ENCODE measurements at places on chromosomes 12 and 14.
A peak's percentile ranks its signal among the peaks of the same experiment; 100 is the strongest.

DNA sequence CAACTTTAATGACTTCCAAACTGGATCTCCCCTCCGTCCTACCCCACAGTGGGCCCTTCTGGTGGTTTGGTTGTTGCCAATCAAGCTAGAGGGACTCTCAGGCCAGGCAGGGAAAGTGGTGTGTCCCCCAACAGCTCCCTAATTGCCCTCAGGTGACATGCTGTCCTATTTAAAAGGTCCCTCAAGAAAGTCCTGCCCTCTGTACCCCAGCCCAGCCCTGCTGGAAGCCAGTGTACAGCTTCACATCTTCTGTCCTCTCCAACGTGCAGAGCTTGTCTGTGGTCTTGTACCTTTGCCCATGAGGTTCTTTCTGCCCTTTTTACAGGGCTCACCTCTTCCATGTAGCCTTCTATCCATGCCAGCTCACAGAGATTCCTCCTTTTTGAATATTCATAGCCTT is 4.2 kb downstream of the RIN3 start:
- DNase-seq: no peak

- DNase-seq: no peak
Measured at GRCh38 chr14:74569806-74570591, 42.0 kb downstream of the LTBP2 start.

DNA sequence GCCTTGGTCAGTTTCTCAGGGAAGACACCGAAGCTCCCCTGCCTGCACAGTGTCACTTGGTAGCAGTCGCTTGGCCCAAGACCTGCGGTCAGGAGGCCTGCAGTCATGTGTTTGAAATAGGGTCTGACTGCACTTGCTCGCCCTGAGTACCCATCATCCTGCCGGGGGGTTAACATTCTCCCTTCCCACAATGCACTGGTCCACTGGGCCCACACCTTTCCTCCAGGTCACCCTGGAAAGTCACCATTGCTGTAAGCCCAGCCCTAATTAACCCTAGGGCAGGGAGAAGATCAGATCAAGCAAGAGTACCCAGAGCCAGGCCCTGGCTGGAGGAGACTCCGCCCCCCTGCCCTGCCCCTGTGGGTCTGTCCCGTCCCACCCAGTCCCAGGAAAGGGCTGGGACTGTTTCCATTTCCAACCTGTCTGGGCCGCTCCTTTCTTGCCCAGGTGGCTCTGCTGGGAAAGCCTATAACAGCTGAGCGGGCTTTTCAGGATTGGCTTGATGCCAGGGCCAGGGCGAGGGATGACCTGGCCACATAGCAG is 87.1 kb downstream of the ZFP36L1 start:
- no peak for DNase-seq

DNA sequence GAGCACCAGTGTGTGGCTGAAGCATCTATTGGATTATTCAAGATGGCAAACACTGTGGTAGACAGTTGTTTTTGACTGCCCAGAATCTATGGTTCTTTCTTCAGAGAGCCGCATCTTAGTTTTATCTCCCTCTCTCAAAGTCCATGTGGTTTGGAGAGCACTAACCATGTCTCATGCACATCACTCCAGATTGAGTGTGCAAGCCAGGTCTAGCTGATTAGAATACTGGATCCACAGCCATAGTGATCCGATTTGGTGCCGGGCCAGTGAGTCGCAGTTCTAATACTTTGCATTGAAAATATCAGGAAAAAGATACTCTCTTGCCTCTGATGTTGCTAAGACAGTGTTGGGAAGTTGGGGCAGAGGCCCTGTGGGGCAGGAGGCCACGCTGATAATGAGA is 4.6 kb upstream of the SBNO1 start:
- no peak for DNase-seq

GRCh38 chr12:1047898-1048660 is 57.1 kb downstream of the ERC1 start:
- peak; percentile 81 for DNase-seq

DNA sequence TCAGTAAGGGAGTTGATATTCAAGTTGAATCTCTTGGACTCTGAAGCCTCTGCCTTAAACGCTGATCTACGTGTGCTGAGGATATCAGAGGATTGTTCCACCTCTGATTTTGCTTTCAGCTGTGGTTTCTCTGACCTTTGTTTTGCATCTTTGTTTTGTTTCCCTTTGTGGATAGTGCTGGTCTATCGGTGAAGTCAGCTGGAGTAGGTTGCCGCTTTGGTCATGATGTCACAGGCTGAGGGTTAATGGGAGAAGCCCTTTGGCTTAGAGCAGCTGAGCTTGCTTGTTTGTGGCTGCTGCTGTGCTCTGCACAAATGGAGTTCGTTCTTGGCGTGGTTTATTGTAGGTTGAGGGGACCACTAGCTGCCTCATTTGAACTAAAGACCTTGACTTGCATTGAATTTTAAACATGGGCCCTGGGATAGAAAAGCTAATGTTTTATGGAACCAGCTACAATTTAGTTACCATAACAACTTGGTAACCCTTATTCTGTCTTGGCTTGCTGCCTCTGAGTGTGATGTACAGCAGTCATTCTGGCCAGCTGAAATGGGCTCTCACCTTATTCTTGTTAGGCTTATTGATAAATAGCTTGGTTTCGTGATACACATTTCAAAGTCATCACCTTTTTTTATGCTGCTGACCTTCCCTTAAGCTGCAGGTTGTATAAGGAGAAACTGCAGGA is 284.5 kb upstream of the E2F7 start:
- no peak for DNase-seq

GRCh38 chr12:14611640-14612203 is 44.0 kb upstream of the PLBD1 start:
- DNase-seq: no peak

DNA sequence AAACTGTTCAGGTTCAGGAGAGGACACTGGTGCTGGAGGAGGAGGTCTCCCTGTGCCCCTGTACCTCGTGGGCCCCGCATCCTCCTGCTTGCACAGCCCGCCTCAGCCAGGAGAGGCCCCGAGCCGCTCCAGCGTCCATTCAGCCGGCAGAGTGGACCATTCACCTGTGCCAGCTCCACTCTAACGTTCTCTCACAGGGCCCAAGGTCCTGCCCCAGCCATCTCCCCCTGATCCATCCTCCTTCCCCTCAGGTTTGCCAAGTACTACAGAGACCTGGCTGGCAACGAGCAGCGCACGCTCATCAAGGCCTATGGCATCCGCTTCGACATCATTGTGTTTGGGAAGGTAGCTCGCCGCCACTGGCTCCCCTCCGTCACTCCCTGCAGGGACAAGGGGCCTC is 22.2 kb downstream of the P2RX4 start:
- no peak for DNase-seq

DNA sequence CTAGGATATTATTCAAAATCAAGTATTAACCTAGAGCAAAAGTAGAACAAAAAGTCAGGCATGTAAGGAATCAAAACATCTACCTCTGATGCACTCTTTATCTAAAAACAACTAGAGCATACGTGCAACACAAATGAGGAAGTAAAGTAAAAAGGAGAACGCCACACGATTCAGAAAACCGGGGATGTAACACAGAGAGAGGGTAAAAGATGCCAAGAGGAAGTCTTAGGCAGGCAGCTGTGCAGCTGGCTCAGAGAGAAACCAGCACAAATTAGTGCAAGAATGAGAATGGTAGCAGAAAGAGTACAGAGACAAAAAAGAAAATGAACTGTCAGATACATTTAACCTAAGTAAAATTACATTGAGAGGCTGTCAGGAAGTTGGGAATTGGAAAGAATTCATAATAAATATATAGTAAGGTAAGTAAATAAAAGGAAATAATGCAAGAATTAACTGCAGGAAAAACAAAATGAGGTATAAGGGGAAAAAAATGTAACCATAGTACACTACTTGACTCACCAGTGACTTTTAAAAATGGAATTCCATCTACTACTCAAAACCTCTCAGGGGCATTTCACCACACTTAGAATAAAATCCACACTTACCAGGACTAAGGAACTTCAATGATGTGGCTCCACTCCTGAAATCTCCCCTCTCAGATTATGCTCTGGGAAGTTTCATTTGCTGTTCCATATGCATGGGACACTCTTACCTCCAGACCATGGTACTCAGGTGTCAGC is 17.1 kb downstream of the BCAT1 start:
- no peak for DNase-seq

DNA sequence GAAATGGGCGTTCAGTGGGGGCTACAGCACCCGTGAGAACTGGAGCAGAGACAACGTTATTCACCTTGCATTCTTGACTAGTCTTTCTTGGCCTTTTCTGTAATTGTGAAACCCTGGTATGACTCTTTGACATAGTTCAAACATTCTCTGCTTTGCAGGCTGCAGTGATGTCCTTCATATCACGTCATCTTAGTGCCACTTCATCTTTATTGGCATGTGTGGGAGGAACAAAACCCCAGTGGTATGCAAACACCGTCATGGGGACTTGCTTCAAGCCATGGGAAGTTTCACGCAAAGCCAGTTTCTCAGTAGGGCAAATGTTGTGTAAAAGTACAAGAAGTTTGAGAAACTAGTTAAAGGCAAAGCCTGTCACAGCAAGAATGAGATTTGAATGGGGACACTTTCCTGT is 20.2 kb upstream of the DUSP16 start:
- no peak for DNase-seq

GRCh38 chr12:8689681-8690080 is 8.1 kb upstream of the RIMKLB start:
- no peak for DNase-seq

GRCh38 chr14:26255213-26255612 is 342.6 kb downstream of the NOVA1 start:
- no peak for DNase-seq

DNA sequence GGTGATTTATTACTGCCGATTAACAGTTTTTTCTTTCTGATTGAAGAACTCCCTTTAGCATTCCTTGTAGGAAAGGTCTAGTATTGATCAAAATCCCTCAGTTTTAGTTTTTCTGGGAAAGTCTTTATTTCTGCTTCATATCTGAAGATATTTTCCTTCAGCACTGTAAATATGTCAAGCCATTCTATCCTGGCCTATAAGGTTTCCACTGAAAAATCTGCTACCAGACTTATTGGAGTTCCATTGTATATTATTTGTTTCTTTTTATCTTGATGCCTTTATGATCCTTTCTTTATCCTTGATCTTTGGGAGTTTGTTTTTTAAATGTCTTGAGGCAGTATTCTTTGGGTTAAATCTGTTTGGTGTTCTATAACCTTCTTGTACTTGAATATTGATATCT is 55.0 kb upstream of the TMTC1 start:
- no peak for DNase-seq

GRCh38 chr12:2779281-2779680 is 15.5 kb upstream of the FKBP4 start:
- DNase-seq: no peak

GRCh38 chr14:96405677-96406076 is 13.7 kb downstream of the AK7 start:
- DNase-seq: no peak

Data from bone marrow (tissue), 2 donors.